ENCODE measurements at places on chromosomes 2 and 18.

DNA sequence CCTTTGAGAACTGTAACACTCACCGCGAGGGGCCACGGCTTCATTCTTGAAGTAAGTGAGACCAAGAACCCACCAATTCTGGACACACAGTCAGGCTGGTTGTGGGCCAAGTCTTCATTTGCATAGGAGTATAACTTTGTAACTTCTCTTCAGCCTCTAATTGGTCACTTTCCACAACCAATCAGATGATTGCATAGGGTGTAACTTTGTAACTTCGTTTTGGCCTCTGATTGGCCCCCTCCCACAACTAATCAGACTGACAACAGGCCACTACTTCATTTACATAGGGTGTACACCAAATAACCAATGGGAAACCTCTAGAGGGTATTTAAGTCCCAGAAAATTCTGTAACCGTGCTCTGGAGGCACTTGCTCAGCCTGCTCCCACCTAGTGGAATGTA is 77.5 kb upstream of the TCF4 start:
- no peak for DNase-seq

DNA sequence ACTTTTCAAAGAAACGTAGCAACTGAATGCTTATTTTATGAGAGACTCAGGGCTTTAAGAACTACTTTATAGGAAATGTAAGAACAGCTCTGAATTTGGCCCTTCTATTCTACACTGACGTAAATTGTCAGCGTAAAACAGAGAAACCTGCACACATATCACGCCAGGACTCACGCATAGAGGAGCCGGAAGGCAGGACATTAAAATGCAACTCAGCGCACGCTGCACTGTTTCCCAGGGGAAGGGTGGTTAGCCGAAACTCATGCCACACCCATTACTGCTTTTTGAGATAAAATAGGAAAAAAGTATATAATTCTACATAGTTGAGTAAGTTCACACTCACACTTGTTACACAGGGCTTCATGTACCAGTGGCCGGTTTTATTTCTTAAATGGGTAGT is 7.4 kb downstream of the TUBB6 start:
- no peak for DNase-seq

- no peak for DNase-seq
Observed at GRCh38 chr2:11073251-11073650, 82.0 kb upstream of the SLC66A3 start.

DNA sequence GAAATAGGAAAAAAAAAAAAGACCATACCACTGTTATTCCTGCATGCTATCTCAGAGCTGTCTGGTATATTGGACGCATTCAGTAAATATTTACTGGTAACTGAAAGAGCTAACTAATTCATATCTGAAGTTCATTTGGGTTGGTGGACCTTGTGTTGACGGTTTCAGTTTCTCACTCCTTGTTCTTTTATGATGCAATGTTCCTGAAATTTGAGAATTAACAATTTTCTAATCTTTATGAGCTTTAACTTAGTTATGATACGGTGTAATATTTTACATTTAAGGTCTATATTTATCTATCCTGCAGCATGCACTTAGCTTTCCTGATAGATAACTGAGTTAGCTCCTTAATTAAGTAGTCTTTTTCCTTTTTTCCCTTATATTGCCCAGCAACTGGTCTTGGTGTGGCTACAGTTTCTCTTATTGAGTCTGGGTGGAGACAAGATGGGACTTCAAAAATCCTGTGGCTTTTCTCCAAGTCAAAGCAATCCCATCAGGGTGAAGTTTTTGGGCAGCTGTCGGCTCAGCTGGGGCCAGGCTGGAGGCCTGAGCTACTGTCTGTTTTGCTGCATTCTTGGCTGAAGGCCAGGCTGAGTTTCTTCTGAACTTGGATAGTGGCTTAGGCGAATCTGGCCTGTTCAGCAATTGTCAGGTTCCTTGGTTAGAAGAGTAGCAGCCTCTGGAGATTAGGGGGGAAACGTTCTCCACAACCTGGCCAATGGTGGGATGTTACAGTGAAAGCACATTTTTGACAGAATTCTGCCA is 78.4 kb upstream of the MEX3C start:
- DNase-seq = no peak

GRCh38 chr2:121969766-121970639 is 214.6 kb downstream of the TSN start:
- no peak for DNase-seq
